HL-60 (cell line): ENCODE measurements at places on chromosomes 5 and 9.

DNA sequence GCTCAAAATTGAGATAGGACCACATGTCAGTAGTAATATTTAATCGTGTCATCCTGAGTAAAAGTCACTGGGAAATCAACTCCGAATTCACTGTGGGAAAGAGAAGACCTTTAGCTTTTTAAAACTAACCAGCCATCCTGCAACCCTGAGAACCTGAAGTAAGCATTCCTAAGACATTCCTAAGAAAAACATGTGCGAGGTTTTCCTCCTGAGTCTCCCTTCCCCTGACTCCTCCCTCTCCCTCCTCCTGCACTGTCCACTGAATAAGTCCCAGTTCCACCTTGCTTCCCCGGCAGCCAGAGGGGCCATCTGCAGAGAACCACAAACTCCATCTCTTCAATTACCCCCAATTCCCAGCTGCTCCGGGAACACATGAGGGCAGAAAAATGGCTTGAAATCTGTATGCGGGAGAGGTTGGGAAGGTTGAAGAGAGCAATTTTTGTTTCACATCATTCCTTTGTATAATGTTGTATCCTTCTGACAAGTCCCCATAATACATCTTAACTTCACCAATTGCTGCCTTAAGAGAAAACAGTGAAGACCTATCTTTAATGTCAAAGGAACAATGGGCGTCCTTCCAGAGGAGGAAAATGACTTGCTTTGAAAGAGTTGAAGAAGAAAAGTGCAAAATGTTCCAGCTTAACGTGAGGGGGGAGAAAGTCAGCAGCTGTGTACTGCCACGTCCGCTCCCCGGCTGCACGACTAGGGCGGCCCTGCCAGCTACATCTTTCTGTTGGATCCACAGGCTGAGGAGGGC, 186.3 kb downstream of the ZNF462 start:
- no peak for DNase-seq

DNA sequence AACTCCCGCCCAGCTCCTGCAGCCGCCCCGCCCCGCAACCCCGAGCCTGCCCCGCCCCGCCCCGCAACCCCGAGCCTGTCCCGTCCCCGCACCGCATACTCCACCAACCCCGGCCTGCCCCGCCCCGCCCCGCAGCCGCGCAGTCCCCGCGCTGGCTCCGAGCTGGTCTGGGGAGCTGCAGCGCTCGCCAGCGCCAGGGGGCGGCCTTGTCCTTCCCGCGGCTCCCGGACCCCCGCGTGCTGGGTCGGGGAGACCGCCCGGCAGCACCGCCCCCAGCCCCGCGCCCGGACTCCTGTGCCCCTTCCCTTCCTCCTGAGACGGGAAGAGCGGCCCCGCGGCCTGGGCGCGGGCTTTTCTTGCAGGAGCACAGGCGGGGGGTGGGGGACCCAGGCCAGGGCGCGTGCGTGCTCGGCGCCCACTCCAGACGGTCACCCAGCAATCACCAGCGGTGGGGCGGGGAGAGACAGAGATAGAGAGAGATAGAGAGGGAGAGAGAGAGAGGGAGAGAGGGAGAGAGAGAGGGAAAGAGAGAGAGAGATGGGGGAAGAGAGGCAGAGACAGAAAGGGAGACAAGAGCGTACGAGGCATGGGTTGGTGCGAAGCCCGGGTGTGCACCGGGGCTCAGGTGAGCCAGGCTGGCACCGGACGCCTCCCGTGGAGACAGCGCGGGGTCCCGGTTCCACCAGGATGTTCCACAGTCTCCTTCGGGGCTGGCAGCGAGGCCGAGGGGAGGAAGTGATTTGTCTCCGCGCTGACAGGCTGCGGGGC, 14.7 kb upstream of the TMEM250 start:
- no peak for DNase-seq

DNA sequence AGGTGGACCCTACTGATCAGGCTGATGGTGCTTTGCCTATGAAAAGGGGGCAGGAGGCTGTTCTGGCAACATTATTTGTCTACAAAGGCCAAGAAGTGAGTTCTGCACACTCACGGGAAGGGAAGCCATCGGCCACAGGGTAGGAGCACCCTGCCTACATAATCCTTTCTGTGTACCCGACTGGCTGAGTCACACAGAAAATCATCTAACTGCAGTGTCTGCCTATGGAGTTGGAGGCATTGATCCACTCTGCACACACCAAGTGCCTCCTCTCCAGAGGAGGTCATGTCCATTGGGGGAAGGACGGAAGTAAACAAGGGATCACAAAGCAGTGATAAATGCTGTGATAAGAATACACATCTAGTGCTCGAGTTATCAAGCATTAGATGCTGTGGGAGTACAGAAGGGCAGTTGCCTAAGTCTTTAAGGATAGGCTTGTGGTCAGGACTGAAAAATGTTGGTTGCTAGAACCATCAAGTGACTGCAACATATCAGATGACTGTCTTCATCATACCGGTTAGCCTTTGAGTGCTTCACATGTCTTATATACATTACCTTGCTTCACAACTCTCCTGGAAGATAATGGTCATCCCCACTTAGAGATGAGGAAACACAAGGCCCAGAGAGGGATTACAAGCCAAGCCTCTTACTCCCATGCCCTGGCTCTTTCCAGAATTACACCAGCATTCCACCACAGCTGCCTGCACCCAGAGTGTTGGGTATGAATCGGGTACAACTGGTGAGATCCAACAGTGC, 1.3 kb upstream of the SLC2A8 start:
- peak; percentile 48 for DNase-seq

- no peak for DNase-seq
These were observed 86.1 kb downstream of the SH3TC2 start for GRCh38 chr5:148976569-148977381.

GRCh38 chr5:176773408-176774035, 36.8 kb upstream of the UNC5A start:
- DNase-seq = no peak

- DNase-seq = no peak
These were observed 55.7 kb upstream of the CARTPT start for GRCh38 chr5:71663191-71663969.

- no peak for DNase-seq
These were observed 80.3 kb downstream of the GADD45G start for GRCh38 chr9:89684912-89685636.

GRCh38 chr5:5687113-5687512, 264.6 kb downstream of the ICE1 start:
- no peak for DNase-seq

GRCh38 chr5:180595381-180596114, 4.2 kb upstream of the SCGB3A1 start:
- no peak for DNase-seq

GRCh38 chr9:136671646-136672430, 9.1 kb downstream of the EGFL7 start:
- DNase-seq = peak; percentile 44

GRCh38 chr5:167684251-167684650, 607.2 kb upstream of the WWC1 start:
- DNase-seq = no peak

GRCh38 chr9:81724242-81724889, 35.0 kb upstream of the TLE1 start:
- DNase-seq = no peak

- DNase-seq = no peak
These were observed 174.9 kb upstream of the HMHB1 start for GRCh38 chr5:143636931-143637528.

DNA sequence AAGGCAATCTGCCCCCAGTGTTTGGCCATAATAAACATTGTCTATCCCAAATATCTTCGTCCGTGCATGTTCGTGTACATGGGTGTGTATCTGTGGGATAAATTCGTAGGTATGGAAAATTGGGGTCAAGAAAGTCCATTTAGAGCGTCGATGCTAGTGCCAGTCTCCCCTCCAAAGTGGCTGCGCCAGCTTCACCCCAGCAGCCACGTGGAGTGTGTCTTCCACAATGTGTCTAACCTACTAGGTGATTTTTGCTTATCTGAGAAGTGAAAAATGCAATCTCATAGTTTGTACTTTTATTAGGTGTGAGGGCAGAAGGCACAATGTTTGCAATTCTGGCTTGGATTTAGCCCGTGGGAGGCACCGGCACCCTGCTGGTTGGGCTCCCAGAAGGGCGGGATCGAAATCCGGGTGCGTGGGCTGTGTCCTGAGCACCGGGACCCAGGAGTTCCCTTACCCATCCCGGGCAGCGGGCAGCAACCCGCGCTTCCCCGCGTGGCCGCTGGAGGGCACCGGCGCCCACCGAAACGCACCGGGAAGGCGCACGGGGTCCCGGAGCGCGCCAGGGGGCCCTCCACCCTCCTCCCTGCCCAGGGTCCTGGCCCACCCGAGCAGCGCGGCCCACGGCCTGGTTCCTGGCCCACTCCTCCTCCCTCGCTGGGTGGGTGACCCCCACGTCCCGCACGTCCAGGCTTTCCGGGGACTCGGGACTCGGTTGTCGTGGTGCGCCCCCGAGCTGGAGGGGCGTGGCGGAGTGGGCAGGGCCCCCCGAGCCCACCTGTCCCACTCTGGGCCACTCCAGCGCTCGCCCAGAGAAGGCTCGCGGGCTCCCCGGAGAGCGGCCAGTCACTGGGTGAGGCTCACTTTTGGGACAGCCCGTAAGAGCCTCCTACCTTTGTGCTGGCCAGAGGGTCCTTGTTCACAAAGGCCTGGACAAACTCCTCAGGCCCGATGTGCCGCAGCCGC, 55.4 kb upstream of the RNF130 start:
- peak; percentile 26 for DNase-seq

- DNase-seq = no peak
These were observed 26.2 kb downstream of the WWC1 start for GRCh38 chr5:168317521-168318147.

DNA sequence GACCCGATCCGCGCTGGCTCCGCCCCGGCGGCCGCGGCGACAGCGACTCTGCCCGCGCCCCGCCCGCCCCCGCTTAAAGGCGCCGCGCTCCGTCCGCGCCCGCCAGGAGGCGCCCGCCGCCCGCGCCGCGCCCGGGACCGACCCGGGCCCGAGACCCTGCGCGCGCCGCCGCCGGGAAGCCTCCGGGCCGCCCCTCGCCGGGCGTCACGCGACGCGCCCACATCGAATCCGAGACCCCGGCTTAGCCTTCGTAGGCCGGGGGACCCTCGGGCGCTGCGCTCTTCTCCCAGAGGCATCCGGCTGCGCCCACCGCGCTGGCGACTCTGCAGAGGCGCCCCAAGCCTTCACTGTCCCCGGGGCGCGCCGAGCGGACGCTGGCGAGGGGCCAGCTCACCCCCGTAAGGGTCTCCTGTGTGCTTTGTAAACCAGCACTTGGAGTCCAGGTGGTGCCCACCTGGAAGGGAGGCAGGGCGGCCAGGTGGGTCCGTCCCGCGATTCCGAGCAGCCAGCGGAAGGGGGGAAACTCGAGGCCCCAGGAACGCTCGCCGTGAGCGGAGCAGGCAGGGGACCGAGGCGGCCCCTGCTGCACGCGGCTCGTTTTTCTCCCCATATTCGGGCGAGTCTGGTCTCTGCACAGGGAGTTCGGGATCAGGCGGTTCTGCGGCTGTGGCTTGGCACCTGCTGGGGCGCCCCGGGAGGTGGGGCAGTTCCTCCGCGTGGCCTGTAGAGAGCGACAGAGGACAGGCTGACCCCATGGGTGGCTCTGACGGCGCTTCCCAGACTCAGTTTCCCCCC, 423 bp upstream of the ABCA2 start:
- DNase-seq = peak; percentile 81

GRCh38 chr5:92652756-92653155, 928.3 kb downstream of the NR2F1-AS1 start:
- DNase-seq = no peak

- no peak for DNase-seq
These were observed 244.3 kb upstream of the PUM3 start for GRCh38 chr9:3088219-3088618.

DNA sequence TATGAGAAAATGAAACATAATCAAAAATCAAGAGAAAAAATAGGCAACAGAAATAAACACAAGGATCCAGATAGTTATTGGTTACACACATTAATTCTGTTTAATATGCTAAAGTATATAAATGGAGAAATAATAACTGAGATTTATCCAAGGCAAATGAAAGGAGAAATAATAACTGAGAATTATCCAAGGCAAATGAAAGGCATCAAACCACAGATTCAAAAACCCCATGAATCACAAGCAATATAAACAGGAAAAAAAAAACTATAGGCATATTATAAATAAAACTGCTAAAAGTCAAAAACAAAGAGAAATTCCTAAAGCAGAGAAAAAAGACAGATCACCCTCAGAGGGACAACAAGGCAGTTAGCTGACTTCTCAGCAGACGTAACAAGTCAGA, 10.9 kb downstream of the DUSP1 start:
- no peak for DNase-seq

GRCh38 chr9:93533863-93534262, 42.5 kb upstream of the PHF2 start:
- no peak for DNase-seq

GRCh38 chr5:55694152-55694830, 17.8 kb downstream of the SLC38A9 start:
- no peak for DNase-seq
